ENCODE measurements at places on chromosomes 3 and 15.
A peak's percentile ranks its signal among the peaks of the same experiment; 100 is the strongest.

DNA sequence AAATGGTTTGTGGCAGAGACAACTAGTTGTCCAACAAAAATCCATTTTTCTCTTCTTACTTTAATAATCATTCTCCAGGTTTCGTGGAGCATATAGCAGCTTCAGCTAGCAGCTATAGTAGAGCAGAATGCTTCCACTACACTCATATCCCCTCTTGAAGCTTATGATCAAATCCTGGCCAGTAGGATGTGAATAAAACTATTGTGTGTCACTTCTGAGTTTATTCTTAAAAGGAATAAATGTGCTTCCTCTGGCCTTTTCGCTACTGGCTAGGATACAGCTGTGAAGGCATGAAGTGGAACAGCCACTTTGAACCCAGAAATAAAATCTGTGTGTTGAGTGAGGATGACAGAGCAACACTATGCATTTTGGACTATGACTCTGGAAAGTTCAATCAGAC, 7.8 kb upstream of the CPOX start:
- no peak for DNase-seq

GRCh38 chr15:100330221-100330620, 11.6 kb downstream of the ADAMTS17 start:
- DNase-seq: no peak

DNA sequence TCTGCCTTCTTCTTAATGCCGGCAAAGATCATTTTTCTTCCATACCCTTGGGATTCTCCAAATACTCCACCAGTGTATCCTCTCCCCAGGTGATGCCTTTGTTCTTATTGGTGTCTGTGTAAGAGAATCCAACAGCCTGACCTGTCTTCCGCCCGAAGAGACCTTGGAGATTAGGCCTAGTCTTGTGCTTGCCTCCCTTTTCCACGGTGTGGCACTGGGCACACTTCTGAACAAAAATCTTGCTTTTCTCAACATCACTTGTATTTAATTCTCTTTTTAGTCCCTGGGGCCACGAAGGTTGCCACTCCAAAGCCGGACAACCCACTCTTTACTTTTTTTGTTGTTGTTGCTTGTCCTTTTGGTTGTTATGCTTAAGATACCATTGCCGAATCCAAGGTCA, 14.0 kb upstream of the EMC3 start:
- no peak for DNase-seq

GRCh38 chr15:82186719-82187406, 75.7 kb downstream of the EFL1 start:
- peak; percentile 35 for DNase-seq

DNA sequence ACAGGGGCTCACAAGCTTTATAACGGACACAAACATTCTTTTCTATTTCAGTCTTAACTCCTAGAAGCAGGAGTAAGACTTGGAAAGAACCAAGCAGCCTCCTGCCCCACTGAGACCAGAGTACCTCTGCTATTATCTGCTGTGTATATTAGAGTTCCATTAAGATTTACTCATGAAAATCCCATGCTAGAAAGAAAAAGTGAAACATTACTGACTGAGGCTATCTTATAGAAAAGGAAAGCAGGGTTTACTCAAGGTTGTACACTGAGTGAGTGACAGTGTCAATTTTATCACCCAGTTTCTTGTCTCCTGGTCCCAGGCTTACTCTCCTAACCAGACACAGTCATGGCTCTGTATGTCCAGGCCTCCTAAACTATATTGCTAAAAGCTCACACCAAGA, 97.9 kb upstream of the SOX2 start:
- DNase-seq: no peak

DNA sequence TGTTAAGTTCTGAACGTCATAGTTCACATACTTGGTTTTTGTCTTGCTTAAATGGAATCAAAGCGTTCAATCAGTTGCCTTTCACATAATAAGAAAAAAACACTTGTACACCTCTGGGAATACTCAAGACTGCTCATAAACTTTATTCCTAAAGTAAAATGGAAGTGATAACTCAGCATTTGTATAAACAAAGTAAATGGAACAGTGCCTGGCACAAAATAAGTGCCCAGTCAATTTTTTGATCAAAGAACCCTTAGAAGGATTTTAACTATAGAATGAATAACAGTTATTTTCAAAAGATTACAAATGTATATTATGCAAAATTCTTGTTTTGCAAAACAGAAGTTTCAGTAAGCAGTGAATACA, 1.3 kb downstream of the RAB5A start:
- DNase-seq: no peak

GRCh38 chr3:39286771-39287170, 6.9 kb upstream of the CX3CR1 start:
- no peak for DNase-seq

- no peak for DNase-seq
Observed at GRCh38 chr15:37898362-37898761, 36.1 kb upstream of the TMCO5A start.

GRCh38 chr3:105511031-105511430, 144.3 kb downstream of the ALCAM start:
- DNase-seq: no peak

DNA sequence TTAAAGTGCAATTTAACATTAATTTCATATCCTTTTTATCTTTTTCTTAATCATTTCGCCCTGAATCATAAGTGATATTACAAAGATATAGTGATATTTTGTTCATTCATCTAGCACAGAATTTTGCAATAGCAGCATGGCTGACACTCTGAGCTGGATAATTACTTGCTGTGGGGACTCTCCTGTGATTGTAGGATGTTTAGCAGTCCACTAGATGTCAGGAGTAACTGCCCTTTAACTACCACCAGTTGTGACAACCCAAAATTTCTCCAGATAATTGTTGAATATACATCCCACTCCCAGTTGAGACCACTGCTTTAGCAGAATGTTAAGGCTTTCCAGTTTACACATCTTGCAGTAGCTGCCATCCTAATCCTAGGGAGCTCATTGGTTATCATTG, 196.8 kb upstream of the MBNL1 start:
- DNase-seq: no peak

GRCh38 chr15:31241888-31242522, 84.6 kb upstream of the KLF13 start:
- DNase-seq: no peak

GRCh38 chr15:78695854-78696253, 54.8 kb upstream of the CHRNB4 start:
- DNase-seq: no peak

All from GM12878 (cell line).